ENCODE measurements at places on chromosomes 1 and 21.

- no peak for DNase-seq
Measured at GRCh38 chr1:104787866-104788510, 1038.3 kb downstream of the AMY1C start.

GRCh38 chr1:21653744-21654100 lies 15.4 kb downstream of the RAP1GAP start:
- peak; percentile 89 for DNase-seq

DNA sequence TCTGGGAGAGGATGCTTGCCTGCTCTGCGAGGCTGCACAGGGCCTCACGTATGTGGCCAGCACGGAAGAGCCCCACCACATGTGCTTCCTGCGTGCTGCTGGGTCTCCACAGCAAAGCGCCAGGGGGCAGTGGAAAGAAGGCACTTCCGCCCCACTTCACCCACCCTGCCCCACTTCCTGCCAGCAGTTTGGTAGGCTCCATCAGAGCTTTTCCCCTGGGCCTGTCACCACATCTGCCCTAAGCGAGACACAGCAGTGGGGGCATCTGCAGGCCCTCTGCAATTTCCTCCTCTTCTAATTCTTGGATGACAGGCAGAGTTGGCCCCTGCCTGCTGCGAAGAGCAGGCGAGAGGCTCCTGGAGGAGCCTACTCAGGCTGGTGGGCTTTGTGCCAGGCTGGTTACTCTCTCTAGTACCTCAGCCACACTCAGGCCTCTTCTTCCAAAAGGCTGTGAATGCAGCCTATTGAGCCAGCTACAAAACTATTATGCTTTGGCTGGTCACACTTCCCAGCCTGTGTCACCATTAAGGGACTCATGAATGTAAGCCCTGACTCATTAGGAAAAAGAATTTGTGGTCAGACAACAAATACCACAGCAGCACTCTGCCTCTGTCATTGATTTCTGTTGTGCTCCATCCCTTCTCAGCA lies 25.0 kb downstream of the CD244 start:
- DNase-seq, result no peak

DNA sequence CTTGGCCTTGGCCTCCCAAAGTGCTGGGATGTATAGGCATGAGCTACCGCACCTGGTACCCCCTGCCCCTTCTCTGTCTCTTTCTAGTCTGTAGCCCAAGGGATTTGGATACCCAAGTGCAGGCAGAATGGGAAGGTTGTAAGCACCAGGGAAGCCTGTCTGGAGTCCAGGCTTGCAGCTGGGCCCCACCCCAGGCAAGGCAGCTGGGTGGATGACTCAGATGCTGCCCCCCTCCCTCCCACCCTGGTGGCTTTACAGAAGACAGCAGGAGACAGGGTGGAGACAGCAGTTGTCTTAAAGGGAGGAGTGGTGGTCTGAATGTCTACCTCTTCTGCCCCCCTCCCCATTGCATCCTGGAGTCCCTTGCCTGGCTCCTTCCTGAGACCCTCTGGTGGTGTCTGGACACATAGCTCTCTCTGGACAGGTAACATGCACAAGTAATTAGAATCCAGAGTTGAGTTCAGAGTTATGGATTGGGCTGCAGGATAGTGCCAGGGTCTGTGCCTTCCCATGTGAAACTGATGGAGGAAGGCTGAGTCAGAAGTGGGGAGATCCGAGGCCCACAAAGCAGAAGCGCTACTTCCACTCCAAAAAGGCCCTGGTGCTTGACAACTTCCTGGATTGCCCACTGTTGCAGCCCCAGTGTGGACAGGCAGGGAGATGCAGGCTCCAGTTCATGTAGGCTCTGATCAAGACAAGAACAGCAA lies 5.1 kb downstream of the LMNA start:
- DNase-seq, result peak; percentile 17

- no peak for DNase-seq
Measured at GRCh38 chr1:111422546-111423391, 4.8 kb downstream of the OVGP1 start.

- peak; percentile 35 for DNase-seq
Measured at GRCh38 chr1:164602480-164603093, 43.6 kb downstream of the PBX1 start.

DNA sequence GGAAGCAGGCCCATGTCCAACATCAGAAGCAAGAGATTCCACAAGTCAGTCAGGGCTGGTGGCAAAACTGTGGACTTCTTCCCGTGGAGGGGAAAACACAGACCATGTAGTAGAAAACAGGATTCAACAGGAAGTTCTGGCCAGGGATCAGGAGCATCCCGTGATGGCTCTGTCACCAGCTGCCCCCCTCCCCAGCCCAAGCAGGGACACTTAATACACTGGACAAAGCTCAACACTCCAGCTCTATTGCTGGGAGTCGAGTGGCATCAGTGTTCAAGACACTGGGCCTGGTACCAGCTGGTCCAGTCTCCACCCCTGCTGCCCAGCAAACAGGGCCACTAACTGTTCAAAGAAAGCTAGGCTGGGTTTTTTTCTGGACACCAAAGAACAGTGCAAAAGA lies 3.7 kb downstream of the SLC45A3 start:
- peak; percentile 88 for DNase-seq

DNA sequence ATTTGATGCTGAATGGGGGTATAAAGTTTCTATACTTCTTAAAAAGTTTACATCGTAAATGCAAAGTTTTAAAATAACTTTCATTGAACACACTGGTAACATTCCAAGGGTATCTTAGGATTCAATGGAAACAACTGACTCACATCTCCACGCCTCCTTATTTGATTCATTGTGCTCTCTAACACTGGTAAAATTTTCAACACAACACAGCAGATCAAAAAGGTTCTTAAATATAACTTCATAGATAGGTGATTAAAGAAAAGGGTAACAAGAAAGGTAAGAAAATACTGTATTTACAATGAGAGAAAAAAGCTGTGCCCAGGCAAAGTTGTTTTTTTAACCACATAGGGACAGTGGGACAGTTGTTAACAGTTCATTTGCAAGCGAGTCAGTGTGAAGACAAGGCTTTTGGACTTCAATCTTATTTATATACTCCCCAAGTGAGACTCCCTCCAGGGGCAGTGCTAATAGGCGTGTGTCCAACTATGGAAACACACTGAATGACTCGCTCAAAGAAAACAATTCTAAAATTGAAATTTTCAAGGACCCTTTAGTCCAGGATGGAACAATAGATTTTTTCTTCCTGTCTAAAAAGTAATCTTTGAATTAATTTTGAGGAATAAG lies 140.5 kb downstream of the TIAM1 start:
- DNase-seq, result no peak

DNA sequence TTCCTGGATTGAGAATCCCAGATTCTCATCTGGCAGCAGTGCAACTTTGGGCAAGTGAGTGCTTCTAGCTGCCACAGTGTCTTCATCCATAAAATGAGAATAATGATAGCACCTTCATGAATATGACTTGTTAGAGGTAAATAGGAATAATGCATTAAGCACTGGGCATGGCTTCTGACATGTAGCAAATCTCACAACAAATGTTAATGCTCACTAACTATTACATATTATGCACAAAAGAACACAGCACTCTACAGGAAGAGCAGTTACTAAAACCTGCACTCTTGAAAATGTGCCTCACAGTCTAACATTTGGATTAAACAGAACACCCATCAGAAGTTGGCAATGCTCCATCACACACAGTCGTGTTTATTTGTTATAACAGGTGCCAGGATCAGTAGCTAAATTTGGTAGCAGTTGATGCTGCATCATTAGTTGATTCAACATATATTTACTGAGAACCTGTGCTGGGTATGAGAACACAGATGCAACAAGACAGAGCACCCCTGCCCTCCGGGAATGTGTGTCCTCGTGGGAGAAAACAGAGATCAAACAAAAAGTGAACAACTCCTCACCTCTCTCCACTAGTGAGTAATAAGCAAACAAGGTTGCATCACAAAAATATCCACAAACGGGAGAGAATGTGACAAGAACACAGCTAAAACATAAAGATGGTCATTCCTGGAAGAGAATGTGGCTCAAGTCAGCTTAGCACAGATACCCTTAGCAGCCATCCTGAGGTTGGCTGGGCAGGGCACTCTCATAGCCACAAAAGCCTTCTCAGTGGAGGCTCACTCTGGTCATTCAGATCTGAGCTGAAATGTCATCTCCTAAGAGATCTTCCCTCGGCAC lies 26.2 kb upstream of the LBR start:
- no peak for DNase-seq

DNA sequence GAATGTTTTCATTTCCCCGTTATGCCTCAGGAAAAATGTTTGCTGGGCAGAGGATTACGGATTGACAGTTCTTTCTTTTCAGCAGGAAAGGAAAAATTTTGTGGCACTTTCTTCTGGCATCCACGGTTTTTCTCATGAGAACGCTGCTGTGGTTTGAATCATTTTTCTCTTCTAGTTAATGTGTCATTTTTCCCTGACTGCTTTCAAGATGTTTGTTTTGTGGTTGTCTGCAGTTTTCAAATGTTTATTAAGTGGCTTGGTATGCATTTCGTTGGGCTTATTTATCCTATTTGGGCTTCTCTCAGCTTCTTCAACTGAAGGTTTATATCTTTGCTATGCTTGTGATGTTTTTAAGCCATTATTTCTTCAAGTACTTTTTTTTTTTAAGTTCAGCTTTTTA lies 359.0 kb downstream of the RGS7 start:
- no peak for DNase-seq

GRCh38 chr1:229759037-229759435 lies 133.0 kb downstream of the URB2 start:
- no peak for DNase-seq

- DNase-seq, result no peak
Measured at GRCh38 chr21:35367553-35367952, 318.5 kb upstream of the RUNX1 start.

DNA sequence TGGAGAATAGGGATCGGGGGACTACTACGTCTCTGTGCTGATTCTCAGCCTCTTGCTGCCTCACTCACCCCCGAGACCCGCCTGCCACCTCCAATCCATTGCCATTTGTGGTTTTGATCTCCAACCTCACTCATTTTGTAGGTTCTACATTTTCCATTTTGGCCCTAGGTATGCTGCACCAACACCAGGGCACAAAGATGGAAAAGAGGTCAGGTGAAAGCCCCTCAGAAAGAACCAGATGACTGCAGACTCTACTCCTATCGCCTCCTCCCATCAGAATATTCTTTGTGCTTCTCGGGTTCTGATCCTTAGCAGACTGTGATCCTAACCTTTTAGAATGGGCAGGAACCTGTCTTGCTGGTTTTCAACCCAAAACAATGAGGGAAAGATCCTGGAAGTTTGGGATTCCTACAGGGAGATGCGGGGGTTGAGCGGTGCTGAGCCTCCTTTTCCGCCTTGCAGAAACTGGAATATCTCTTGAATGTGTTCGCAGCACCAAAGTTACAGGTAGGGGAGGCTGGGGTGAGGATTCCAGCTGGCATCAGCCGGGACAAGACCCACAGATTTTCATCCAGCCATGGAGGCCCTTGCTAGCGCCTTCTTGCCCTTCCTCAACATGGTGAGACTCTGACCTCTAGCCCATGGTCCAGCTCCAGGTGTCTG lies 53.1 kb downstream of the RHBG start:
- DNase-seq, result no peak

DNA sequence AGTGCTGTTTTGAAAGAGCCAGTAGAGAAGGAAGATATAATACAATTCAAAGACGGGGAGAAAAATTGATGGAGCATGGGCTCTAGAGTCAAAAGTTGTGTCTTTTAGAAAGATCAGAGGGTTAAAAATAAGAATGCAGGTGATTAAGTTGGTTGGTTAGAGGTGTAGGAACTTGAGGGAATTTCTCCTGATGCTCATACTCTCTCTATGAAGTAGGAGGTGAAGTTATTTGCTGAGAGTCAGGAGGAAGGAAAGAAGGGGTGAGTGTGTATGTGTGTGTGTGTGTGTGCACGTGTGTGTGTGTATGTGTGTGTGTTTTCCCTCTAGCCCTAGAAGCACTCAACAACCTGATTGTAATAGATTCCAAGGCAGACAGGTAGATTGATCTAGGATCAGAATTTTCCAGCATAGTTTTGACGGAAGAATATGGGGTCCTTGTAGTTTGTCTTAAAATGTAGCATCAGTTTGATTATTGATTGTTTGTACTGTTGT lies 88.3 kb upstream of the MACF1 start:
- DNase-seq, result no peak

GRCh38 chr1:65949933-65950332 lies 157.2 kb downstream of the PDE4B start:
- no peak for DNase-seq

- peak; percentile 5 for DNase-seq
Measured at GRCh38 chr1:244012202-244012601, 38.9 kb upstream of the ZBTB18 start.

- DNase-seq, result no peak
Measured at GRCh38 chr1:199691540-199691939, 336.0 kb upstream of the NR5A2 start.

All from hippocampal formation (tissue), 2 donors.